ENCODE measurements at places on chromosomes 4 and X.

DNA sequence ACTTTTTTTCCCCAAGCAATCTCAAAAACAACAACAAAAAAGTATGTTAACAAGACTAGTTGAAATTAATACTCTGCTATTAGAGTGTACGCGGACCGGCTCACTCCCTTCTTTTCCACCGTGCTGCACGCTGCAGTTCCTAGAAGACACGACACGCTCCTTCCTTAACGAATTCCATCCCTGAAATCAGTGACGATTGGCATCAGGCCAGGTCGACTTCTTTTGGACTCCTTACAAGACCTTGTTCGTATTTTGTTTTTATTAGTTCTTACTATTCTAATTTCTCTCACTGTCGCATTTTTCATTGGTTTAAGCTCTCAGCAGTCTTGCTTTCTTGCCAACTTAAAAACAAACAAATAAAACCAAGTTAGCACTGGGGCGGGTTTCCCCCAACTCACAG is 175.8 kb upstream of the PITX2 start:
- no peak for DNase-seq

DNA sequence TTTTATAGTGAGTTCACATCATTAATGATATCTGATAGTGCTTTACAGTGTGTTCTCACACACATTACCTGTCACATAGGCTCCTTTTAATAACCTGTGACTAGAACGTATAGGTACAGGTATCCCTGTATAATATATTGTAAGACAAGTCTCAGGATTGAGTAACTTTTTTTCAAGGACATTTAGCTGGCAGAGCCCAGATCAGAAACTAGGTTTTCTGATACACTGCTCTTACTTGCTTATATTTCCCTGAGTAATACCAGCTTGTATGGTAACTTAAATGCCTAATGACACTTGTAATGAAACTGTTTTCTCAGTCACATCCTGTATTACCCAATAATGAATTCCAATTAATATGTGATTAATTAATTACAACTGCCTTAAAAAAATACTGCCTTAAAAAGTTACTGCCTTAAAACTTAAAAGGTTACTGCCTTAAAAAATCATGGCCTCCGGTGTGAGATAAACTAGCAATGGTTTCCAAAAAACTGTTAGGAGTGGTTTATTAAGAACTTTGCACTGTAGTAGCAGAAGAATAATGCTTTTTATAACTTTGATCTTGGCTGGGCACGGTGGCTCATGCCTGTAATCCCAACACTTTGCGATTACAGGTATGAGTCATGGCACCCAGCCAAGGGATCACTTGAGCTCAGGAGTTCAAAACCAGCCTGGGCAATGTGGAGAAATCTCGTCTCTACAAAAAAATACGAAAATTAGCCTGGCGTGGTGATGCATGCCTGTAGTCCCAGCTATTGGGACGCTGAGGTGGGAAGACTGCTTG is 11.9 kb downstream of the COPS4 start:
- DNase-seq = no peak

GRCh38 chr4:173524218-173525117 is 5.6 kb downstream of the HAND2 start:
- DNase-seq = no peak

- no peak for DNase-seq
Observed at GRCh38 chr4:163587867-163588266, 93.4 kb downstream of the TMA16 start.

GRCh38 chr4:3310301-3311094 is 17.7 kb downstream of the RGS12 start:
- no peak for DNase-seq

DNA sequence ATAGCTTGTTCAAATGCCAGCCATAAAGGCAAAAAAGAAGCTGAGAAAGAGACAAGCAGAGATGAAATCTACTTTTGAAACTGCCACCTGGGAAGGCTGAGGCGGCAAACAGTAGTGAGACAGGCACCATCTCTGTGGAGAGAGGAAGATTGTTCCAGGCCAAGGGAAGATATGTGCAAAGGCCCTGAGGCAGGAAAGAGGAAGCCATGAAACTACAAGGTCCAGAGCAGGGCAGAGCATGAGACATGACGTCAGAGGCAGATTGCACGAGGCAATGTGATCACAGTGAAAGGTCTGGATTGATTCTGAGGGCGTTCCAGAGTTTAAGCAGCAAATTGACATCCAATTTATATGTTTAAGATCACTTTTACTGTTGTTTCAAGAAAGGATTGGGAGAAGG is 226.1 kb downstream of the QDPR start:
- no peak for DNase-seq

DNA sequence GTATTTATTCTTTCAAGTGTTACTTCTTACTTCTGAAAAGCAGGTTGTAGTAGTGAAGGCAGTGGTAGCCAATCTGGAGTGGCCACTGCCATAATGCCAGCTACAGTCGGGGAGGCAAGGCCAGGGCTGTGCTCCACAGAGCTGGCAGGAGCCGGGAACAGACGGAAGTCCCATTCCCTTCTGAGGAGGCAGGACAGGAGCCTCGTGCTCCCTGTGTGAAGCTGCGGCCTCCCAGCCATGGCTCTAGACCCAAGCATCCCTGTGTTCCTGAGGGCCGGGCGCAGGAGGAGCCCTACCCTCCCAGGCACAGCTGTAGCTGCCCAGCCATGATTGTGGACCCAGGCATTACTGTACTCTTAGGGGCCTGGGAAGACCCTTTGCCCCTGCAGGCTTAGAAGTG is 461.8 kb downstream of the ADGRL3 start:
- DNase-seq = no peak

DNA sequence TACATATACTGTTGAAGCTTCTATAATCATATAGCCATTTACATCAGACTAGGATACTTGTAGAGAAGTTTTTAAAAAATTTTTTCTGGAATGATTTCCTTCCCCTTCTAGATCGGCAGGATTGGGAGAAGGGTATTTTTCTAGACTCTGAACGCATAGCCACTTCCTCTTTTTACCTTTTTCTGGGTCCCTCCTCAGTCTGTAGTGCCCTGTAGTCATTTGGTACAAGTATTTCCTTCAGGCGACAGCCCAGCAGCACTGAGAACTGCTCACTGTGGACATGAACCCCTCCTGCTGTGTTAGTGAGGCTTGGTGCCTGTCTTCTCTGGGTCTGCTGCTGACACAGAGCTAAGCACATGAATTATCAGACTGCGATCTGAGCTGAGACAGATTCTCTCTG is 255.4 kb downstream of the ARHGAP10 start:
- no peak for DNase-seq

- DNase-seq = no peak
Observed at GRCh38 chrX:139930916-139931645, 1.8 kb downstream of the ATP11C start.

DNA sequence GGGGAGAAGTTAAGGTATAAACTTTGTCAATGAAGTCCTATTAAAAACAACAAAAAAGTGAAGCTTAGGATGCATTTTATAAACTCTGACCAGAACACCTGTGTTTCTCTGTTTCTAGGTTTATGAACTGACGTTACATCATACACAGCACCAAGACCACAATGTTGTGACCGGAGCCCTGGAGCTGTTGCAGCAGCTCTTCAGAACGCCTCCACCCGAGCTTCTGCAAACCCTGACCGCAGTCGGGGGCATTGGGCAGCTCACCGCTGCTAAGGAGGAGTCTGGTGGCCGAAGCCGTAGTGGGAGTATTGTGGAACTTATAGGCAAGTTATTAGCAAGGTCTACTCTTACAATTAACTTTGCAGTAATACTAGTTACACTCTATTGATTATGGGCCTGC is 46.6 kb downstream of the HTT start:
- no peak for DNase-seq

DNA sequence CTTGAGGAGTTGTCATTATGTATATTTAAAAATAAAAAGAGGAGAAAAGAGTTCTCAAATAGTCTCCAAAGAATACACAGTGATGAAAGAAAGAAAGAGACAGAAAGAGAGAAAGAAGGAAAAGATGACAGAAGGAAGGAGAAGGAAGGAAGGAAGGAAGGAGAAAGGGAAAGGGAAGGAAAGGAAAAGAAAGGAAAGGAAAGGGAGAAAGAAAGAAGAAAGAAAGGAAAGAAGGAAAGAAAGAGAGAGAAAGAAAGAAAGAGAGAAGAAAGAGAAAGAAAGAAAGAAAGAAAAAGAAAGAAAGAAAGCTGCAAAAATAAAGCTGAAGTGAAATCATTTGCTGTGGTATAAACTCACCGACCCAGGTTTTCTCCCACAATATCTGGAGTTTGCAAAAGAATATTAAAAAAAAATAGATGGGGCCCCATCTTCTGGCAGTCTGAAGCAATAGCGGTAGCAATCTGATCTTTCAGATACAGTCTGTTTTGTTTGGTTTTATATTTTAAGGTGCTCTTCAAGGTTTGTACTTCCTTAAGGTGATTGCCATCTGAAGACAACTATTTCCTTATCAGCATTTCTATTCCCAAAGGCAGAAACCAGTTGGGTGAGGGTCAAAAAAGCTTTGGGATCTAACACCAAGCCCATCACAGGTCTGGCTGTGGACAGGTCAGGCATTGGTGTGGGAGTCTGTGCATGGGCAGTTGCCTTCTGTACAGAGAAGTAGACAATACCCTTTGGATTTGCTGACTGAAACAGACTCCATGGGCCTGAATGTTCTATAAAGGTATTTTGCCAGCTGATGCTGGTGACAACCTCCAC is 160.4 kb downstream of the CPEB2 start:
- no peak for DNase-seq

GRCh38 chrX:43702079-43702524 is 46.0 kb downstream of the MAOA start:
- DNase-seq = no peak

DNA sequence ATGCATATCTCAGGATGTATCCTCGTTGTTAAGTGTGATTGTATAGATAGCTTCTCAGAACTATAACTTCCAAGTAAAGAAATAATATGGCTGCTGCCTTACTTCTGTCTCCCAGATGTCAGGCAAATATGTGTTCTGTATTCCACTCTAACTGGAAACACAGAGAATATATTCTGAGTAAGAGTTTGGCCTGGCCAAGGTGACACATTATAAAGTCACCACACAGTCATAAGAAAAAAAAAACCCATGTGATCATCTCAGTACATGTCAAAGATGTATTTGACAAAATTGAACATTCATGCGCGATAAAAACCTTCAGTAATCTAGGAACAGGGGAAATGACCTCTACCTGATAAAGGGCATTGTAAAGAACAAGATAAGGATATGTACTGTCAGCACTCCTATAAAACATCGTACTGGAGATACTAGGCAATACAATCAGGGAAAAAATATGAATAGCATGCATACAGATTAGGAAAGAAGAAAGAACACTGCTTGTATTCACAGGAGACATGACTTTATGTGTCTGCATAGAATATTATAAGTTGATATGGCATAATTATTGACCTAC is 207.1 kb downstream of the ZNF330 start:
- no peak for DNase-seq
